ENCODE measurements at places on chromosomes 2 and 18. TPM values are rescaled to one million over a fixed set of nuclear protein-coding genes. Genes with fewer than 3 reads are reported as not detected.

Gene APCDD1
- not detected for total RNA-seq

DNA sequence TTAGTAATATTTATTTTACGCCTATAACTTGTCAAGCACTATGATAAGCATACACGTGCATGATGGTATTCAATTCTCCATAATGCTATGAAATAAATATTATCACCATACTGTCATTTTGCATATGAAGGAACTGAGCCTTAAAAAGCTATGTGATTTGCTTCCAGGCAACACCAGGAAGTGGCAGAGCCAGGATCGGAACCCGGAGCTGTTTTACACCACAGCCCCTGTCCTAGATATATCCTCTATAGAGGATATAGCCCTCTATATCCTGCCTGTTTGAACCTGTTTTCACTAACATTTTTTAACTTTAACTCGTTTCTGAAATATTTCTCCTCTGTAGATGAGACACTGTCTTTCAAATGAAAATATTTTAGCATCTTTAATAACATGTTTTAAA, 690.0 kb downstream of the SATB2 start:
- DNase-seq: no peak

Gene AQP4
- not detected for total RNA-seq

DNA sequence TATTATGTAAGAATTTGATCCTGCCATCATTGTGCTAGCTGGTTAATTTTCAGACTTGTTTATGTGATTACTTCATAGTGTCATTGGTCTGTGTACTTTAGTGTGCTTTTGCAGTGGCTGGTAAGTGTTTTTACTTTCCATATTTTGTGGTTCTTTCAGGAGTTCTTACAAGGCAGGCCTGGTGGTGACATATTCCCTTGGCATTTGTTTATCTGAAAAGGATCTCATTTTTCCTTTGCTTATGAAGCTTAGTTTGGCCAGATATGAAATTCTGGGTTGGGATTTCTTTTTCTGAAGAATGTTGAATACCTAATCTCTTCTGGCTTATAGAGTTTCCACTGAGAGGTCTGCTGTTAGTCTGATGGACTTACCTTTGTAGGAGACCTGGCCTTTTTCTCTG, 72.8 kb upstream of the MC4R start:
- DNase-seq: no peak

GRCh38 chr2:27627963-27628766, 647 bp downstream of the CCDC121 start:
- DNase-seq: no peak

Gene TUBB8B
- total RNA-seq: not detected

Gene SERPINB4
- total RNA-seq: not detected

Gene IWS1
- 53.3 TPM for total RNA-seq

DNA sequence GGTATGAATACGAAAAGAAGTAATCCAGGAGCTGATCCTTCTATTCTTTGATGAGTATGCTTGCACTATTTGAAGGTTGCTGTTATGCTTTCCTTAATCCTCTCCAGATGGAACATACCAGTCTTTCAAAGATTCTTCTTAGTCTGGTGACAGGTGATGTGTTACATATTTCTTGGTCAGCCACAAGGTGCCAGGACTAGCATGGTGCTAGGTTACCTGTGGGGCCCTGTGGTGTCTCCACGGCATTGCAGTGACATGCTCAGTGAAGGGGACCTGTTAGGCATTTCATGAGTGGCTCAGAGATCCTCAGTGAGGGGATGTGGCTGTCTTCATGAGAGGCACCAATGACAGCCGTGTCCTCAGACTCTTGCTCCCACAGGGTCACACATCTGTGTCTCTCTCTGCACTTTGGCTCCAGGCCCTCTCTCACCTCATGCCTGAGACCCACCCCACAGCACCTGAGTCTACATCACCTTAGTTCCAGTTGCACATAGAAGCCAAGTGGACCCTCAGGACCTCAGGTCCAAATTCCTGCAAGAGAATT, 13.1 kb upstream of the RAB31 start:
- DNase-seq: no peak

Gene TANC1
- total RNA-seq: 0.55 TPM

DNA sequence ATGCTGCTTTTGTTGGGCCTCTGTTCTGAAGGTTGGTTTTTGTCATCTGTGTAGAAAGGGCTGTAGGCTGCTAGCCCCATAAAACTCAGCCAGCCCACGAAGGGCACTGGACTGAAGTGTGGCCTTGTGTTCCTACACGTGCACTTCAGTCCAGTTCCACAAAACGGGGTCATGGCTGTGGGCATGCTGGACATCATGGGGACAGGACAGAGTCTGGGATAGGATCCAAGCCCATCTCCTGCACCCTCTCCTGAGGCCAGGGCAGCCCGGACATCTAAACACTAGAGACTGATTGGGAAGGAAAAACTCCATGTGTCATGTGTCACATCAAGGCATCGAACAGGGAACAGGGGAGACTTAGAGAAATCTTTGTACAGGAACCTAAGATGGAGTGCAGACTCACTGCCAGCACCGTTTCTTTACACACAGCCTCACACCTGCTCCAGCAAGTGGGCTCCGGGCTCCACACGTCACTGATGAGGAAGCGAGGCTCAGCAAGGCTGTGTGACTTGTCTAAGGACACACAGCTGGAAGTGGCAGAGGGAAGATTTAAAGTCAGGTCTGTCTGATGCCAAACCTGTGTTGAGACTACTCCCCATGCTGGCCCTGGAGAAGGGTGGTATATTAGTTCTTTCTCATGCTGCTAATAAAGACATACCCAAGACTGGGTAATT, 74.8 kb upstream of the BCL2L11 start:
- DNase-seq: peak; percentile 15

DNA sequence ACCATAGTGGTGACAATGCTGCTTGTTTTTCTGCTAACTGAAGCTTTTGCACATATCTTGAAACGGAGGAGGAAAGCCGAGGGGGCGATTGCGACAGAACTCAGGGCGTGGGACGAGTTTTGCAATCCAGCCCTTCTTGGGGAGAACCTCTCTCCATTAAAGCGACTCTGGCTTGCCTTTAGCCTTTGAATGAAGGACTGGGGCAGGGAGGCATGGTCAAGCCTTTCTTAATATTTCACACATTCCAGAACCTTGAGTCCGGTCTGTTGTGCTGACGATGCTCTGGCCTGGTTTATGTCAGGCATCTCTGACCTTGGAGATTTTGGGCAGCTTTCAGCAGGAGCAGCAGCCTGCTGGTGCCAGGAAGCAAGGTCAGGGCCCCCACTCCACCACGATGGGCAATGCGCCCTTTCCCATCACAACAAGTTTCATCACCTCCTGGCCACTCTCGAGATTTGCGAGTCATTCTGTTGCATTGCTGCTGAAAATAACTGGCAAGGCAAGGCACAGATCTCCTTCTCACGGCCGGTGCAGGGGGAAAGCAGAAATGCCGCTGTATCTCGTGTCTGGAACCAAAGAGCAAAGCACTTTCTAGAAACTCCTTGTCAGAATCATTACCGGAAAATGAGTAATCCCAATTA, 10.8 kb downstream of the EMILIN2 start:
- no peak for DNase-seq

- DNase-seq: no peak
Measured at GRCh38 chr2:31986906-31987305, 23.9 kb downstream of the MEMO1 start.

- no peak for DNase-seq
Measured at GRCh38 chr2:191836853-191837769, 9.8 kb downstream of the CAVIN2 start.

- DNase-seq: no peak
Measured at GRCh38 chr18:3704556-3705344, 254.8 kb downstream of the TGIF1 start.

Gene METTL8
- total RNA-seq: 22.4 TPM

DNA sequence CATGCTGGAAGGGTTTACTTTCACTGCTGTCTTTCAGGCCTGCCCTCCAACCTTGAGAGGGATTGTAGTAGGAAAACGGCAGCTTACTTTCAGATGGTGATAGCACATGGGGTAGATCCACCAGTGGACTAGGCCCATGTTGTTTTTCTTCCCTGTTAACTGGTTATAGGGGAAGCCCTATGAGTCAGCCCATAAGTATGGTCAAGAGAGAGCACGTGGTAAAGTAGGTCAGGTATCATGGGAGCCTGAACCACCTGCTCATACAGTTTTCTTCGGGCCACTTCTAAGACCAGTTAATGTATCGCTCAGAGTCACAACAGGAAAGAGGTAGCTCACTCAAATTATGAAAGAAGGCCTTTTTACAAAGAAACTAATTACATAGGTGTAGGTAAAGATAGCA, 33.0 kb downstream of the PDK1 start:
- DNase-seq: no peak

- no peak for DNase-seq
Measured at GRCh38 chr2:212249451-212249850, 289.2 kb downstream of the ERBB4 start.

- no peak for DNase-seq
Measured at GRCh38 chr18:62558015-62558663, 35.3 kb downstream of the ZCCHC2 start.

GRCh38 chr2:85181844-85182456, 48.8 kb downstream of the TCF7L1 start:
- DNase-seq: no peak

Gene ANTXR1
- total RNA-seq: not detected

GRCh38 chr2:217851191-217852020, 151.4 kb downstream of the TNS1 start:
- DNase-seq: no peak

Gene DSG4
- not detected for total RNA-seq

DNA sequence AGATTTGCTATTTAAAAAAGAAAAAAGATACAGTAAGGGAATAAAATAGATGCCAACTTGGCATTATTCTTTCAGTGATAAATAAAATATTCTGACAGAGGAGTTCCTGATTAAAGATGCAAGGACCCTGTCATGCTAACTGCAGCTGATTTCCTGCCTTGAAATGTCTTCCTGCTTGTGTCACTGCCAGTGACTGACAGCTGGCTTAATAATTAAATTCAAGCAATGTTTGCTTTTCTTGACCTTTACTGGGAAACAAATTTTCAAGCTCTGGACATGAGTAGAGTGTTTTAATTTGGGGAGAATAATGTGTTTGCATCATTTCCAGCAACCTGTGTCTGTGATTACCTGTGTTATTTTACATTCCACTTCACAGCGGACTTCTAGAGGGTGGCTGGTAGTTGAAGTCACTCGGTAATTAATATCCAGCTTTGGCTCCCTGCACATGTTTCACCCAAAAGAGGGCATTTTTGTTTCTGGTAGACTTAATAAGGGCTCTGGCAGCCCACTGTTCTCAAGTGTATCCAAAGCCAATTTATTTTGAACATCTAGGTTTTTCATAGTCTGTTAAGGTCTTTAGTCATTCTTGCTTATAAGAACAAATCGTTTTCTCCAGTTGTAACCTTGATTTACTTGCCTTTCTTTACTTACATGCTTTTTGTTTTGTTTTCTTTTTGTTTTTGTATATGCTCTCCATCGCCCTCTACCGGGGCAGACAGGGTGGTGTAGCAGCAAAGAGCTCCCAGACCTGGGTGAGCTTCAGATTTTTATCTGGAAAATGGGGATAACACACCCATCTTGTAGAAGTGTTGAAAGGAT, 48.5 kb upstream of the PROKR1 start:
- DNase-seq: peak; percentile 71

Gene RAB6C
- not detected for total RNA-seq

GRCh38 chr2:26911911-26912861, 58.3 kb upstream of the MAPRE3 start:
- DNase-seq: no peak

GRCh38 chr2:79721966-79722365, 209.1 kb downstream of the CTNNA2 start:
- no peak for DNase-seq

Gene NOL4
- total RNA-seq: not detected

Gene NRP2
- total RNA-seq: 4.0 TPM

Gene GCG
- total RNA-seq: not detected

- DNase-seq: no peak
Measured at GRCh38 chr18:26386002-26386401, 159.8 kb downstream of the TAF4B start.

Gene DAW1
- not detected for total RNA-seq

DNA sequence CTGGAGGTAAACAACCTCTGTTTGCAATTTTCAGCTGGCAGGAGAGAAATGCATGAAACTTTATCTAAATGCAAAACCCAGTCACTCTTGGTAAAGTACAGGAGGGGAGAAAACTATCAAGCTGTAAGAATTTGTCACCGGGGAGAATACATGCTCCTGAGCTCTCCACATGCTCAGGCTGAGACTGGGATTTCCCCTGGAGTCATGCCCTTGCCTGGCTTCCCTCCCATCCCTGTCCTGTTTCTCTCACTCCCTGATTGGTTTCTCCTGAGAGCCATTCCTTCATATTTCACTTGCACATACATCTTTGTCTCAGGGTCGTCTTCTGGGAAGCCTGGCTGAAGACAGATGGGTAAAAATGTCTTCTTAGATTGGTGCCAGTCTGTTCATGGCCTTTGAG, 52.9 kb upstream of the SPATS2L start:
- no peak for DNase-seq
